ENCODE measurements at places on chromosomes 1 and 21.

- DNase-seq = no peak
Measured at GRCh38 chr1:25163986-25164385, 68.3 kb downstream of the SYF2 start.

- no peak for DNase-seq
Measured at GRCh38 chr1:36842448-36842847, 191.9 kb downstream of the GRIK3 start.

DNA sequence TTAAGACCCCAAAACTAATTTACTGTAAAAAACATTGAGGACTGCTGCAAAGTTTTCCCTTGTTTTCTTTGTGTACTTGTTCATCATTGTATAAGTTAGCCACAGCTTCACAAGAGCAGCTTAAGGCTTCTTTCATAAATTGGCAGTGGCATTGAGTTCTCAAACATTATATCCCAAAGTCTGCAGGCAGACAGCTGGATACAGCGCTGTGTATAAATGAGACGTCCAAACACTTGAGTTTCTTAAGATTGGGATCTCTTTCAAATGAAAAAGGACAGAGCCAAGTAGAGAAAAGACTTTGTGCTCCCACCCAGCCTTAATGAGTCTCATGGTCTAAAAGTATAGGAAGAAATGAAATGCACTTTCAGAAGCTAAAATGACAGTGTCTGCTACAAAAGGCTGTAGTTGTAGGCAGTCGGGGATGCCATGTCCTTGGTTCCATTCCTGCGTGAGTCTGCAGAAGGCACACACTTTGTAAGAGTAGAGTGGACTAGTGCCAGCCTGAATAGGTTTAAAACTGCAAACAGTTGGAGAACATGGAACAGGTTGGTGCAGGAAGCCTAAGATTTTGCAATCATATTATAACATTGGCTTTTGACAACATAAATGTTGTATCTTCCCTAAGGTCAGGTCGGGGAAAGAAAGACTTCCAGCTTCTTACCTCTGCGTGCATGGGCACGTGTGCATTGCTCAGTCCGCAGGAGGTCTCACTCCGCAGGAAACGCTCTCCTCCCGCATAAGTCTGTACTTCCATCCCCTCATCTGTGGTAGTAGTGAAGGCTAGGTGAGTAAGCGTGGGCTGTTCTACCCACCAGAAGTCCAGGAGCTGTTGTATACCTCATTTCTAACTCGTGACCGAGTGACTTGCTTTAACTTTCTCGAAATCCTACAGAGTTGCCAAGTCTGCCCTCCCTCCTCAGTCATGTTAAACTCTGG is 94.4 kb downstream of the CD247 start:
- DNase-seq = no peak

DNA sequence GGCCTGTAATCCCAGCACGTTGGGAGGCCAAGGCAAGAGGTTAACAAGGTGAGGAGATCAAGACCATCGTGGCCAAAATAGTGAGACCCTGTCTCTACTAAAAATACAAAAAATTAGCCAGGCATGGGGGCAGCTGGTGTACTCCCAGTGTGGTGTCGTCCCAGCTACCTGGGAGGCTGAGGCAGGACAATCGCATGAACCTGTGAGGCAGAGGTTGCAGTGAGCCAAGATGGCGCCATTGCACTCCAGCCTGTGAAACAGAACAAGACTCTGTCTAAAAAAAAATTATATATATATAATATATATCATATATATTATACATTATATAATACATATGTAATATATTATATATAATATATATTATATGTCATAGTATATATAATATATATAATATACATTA is 249.2 kb upstream of the TPTE start:
- no peak for DNase-seq

DNA sequence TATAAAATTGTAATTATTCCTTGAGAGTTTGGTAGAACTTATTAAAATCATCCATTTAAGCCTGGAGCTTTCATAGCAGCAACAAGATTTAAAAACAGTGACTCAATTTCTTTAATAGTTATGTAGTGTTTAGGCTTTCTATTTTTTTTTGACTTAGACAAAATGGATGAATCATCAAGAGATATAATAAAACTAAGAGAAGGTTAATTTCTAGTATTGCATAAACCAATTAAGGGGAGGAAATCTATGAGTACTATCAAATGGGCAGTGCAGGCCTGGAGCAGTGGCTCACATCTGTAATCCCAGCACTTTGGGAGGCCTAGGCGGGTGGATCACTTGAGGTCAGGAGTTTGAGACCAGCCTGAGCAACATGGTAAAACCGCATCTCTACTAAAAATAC is 416.3 kb upstream of the USP24 start:
- DNase-seq = no peak

- peak; percentile 66 for DNase-seq
Measured at GRCh38 chr1:58739856-58740466, 40.1 kb upstream of the MYSM1 start.

GRCh38 chr1:118487091-118487490 is 302.1 kb upstream of the SPAG17 start:
- no peak for DNase-seq

- no peak for DNase-seq
Measured at GRCh38 chr1:103265551-103265950, 157.2 kb upstream of the COL11A1 start.

DNA sequence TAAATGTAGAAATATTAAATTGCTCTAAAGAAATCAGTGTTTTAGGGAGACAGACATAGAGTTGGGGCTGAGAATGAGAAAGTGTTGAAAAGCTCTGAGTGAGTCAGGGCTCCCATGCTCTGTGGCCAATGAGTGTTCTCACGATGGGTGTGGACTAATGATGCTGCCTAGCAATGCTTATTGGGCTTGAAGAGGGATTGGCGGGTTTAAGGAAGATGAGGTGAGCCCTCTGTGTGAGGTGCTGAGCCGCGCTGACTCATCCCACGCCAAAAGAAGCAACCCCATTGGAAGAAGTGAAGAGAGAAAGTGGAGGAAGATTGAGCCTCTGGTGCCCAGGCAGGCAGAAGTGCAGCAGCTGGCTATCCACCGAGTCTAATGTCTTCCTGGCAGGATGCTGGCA is 65.1 kb upstream of the DPT start:
- peak; percentile 62 for DNase-seq

GRCh38 chr1:208161005-208161404 is 83.2 kb downstream of the PLXNA2 start:
- no peak for DNase-seq

DNA sequence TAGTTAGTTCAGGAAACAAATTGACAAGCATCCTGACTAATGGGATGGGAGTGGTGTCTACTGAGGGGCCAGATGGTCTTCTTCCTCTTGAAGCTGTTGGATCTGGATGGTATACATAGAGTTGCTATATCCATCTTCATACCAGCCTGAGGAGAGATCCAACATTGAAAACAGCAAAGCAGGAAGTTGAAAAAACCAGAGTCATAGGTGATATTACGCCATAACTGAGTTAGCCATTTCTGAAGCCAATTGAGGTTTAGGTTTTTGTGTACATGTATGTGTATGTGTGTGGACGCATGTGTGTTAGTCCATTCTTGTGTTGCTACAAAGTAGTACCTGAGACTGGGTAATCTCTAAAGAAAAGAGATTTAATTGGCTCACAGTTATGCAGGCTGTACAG is 2.3 kb upstream of the TSPAN2 start:
- DNase-seq = no peak

DNA sequence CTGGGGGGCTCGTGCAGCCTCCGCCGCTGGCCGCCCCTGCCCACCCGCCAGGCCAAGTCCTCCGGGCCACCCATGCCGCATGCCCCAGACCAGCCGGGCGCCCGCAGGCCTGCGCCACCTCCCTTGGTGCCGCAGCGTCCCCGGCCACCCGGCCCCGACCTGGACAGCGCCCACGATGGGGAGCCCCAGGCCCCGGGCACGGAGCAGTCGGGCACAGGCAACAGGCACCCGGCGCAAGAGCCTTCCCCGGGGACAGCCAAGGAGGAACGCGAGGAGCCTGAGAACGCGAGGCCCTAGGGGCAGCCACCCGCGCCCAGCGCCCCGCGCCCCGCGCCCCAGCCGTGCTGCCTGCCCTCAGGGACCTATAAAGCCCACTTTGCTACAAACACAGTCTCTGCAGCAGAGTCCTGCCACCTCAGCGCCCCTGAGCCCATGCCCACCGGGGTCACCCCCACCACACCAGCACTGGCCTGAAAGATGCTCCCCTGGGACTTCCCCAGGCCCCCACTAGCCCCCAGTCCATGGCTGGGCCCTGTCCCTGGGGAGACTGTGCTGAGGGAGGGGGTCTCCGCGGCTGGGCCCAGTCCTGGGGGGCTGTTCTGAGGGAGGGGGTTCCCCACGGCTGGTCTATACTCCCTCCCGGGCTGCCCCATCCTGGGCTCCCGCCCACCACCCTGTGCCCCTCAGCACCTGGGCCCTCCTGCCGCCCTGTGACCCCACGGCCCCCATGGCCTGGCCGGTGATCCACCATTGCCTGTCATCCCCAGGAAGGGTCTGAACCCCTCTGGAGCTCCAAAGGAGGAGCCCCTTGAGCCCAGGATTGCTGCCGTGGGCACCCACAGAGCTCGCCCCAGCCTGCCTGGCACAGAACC is 8.6 kb downstream of the TNFRSF18 start:
- no peak for DNase-seq

DNA sequence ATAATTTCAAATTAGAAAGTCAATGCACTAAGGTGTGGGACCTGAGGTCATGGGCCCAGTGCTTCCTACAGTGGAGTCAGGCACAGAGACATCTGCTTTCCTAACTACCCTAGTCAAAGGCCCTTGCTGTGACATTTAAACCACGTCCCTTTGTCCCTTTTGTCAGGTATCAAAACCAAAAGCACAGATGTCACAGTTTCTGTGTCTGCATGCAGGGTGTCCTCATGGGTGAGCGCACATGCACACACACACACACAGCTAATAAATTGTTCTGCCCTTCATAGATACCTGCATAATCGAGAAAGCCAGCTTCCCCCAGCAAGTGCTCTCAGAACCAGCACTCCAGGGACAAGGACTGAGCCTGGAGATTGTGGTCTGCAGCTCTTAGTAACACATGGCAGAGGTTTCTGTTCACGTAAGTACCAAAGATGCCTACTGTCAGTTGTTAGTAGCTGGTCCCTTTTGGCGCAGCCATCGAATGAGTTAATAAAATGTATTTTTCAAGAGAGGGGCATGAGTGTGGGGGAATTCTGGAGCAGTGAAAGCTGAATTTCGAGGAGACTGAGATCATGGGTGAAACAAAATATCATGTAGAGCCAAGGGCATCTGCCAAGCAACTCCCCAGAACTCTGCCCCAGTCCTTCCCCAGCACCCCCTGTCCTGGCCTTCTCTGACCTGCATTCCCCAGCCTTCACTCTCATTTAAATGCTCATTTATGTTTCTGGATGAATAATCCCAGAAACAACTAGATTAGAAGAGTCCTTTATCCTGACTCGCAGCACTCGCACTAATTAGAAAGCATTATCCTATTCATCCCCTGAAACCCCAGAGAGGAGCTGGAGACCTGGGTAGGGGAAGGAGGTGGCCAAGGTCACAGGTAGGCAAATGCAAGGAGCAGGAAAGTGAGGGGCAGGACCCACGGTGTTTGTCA is 25.5 kb downstream of the TNR start:
- no peak for DNase-seq

- no peak for DNase-seq
Measured at GRCh38 chr1:49106445-49106844, 329.8 kb upstream of the BEND5 start.

DNA sequence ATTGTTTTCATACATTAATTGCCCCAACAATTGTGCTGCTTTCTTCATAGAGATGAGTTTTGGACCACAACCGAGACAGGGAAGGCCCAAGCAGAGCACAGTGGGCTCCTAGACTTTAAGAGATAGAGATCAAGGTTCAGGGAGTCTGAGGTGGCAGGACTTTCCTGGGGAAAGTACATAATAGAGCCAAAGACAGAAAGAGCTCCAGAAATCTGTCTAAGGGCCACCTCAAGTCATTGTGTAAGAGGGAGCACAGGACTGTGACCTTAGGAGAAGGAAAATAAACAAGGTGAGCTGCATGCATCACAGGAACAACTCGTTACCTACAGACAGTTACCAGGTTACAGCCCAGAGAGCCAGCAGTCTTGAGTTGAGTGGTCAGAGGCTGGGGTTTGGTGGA is 41.3 kb upstream of the CR2 start:
- no peak for DNase-seq

DNA sequence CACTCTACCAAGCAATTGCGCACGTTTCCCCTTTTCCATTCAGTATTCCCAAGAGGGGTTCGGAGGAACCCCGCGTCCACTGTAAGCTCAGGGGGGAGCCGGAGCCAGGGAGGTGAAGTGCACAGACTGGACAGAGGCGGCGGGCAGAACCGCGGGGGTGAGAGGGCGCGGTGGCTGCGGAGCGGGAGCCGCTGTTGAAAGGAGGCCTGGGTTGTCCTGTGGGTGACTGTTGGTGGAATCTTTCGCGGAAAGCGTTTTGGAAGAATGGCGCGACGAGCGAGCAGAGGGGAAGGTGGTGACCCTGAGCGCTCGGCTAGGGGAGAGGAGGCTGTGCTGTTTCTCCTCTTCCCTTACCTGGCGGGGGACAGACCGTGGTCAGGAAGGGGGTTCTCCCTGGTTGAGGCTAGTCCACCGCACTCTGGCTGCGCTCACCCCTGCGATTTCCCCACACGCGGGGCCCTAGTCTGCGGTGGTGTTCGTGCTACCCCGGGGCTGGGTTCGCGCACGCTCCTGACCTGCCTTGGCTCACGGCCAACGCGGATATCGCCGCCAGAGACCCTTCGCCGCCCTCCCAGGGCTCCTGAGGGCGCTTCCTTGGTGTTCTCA is 92.8 kb downstream of the PRKAB2 start:
- no peak for DNase-seq
